Glomerular endothelial cell (primary cell): ENCODE measurements at places on chromosomes 7 and 10. TPM values are rescaled to one million over a fixed set of nuclear protein-coding genes. Genes with fewer than 3 reads are reported as not detected.

DNA sequence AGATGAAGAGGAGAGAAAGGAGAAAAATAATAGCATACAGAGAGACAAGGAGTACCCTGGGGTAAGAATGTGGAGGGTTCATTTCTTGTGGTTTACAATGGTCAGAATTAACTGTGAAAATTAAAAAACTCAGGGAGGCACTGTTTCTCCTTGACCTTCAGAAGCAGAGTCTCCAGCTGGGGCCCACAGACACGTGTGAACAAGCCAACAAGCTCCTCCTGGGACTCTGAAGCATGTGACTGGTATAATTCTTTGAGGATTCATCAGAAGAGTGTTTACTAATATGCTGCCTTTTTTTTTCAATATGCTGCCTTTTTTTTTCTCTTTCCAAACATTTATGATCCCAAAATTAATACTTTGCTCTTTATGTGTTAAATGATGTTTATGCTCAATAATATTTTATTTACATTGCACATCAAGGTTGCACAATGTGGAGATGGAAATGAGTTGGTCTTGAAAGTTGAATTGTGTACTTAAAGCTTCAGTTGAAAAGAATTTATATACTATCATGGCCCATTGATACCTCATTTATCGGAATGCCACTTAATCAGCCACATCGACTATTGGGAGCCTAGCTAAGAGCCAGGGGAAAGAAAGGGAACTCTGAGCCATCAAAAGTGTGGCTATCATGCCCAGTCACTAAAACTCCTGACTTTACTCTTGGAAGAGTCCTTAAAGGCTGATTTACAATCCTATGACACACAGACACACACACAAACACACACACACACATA lies 134.7 kb upstream of the RHOBTB1 start:
- DNase-seq: no peak

The DDC gene
- total RNA-seq: not detected in 2 replicates

GRCh38 chr10:124688889-124689670 lies 55.1 kb downstream of the FAM53B start:
- DNase-seq: no peak

The DRGX gene
- not detected in 2 replicates for total RNA-seq

GRCh38 chr7:134293002-134293740 lies 23.6 kb downstream of the SLC35B4 start:
- no peak for DNase-seq

GRCh38 chr7:142807855-142808460 lies 37.2 kb downstream of the PRSS2 start:
- no peak for DNase-seq

GRCh38 chr10:113765910-113766309 lies 14.4 kb downstream of the PLEKHS1 start:
- no peak for DNase-seq

The ACSM6 gene
- total RNA-seq: not detected in 2 replicates

DNA sequence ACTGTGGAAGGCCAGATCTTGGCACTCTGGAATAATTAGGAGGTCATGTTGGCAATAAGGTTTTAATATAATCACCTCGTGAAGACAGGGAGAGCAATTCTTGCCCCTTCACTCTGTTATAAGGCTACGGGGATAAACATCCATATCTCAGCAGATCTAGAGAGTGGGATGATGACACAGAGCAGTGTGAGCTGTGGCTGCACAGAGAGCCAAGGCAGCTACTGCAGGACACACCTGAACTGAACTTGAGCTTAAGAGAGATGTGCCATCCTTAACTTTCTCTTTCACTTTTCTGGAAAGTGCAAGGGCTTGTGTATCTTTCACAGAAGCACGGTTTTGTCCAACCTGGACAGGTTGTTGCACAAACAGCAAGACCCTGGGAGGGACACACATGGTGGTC lies 174.7 kb downstream of the GATA3 start:
- no peak for DNase-seq

DNA sequence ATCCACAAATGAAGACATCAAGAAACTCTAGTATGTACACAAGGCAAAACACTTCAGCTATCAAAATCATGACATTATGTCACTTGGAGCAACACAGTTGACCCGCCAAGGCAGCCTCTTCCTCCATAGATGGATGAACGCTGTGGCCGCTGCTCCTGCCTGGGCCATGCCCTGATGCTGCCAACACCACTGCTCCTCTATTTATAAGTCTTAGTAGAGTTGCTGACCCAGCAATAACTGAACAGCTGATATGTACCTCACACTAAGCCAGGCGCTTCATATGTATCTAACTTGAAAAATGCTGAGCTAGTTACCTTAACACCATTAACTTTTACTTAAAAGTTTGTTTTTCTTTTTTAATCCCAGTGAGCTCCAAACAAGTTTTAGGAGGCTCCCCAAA lies 131.9 kb downstream of the LYZL1 start:
- DNase-seq: no peak

The OR2A7 gene
- 1.5 TPM in 1 of 2 replicates, not detected in the other for total RNA-seq

DNA sequence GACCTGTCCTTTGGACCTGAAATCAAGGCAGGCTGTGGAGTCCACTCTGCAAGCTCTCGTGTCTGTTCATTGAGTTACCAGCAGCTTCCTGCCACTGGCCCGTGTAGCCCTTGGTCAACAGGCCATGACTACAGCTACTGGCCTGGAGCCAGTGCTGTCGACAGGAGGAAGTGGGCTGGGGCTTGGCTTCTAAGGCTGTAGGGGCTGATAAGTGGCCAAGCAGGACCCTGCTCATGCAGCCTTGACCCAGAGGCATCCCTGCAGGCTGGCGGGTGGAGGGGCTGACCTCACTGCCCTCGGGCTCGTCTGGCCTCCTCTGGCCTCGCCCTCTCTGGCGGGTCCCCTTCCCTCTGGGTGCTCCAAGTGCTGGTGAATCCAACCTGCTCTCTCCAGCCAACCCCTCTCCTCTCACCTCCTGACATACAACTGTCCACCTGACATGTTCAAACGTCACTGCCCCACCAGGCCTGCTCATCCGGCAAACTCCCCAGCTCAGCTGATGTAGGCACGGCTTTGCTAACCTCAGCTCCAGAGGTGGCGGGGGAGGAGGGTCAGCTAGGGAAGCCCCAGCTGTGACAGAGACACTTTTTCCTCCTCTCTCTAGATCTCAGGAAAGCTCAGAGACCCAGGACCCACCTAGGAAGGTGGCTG lies 188.6 kb upstream of the LYZL2 start:
- no peak for DNase-seq

DNA sequence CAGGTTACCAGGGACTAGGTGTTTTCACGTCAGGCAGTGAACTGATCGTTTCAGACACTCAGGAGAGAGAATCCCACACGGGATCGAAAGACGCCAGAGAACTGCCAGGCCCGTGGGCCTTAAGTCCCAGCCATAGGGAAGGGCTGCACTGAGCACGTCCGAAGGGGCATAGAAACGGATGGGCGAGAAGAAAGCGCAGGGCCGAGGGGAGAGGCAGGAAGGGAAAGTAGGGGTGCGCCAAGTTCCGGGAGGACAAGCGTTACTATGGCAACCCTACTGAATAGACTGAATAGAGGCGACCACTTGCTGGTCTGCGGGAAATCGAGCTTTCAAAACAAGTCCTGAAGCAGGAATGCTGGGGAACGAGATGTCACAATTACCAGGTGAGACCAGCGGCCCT lies 421.3 kb upstream of the NUPR2 start:
- no peak for DNase-seq

The TUBAL3 gene
- total RNA-seq: 0.12 TPM in 1 of 2 replicates, not detected in the other

The SYT15B gene
- total RNA-seq: 1.1 TPM in 1 of 2 replicates, not detected in the other

- DNase-seq: no peak
Observed at GRCh38 chr7:138324941-138325340, 135.1 kb upstream of the TRIM24 start.
